ENCODE measurements at places on chromosomes 11 and 22.

DNA sequence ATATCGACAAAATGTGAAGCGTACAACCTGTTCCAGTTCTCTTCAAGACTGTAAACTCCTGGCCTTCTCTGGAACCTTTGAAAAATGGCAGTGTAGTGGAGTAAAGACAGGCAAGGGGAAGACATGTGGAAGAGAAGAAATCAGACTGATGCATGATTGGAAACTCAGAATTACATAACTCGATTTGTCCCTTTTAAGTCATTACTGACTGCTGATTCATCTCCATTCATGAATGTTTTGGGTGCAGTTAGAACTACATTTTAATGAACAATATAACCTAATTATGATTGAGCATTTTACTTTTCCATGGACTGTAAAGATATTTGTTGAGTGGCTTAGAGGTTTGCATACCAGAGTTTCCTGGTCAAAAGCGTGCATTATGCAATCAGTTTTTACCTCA is 32.9 kb downstream of the FAT3 start:
- DNase-seq = no peak

- DNase-seq = peak; percentile 99
Measured at GRCh38 chr11:57432714-57433163, 5.8 kb upstream of the SLC43A3 start.

DNA sequence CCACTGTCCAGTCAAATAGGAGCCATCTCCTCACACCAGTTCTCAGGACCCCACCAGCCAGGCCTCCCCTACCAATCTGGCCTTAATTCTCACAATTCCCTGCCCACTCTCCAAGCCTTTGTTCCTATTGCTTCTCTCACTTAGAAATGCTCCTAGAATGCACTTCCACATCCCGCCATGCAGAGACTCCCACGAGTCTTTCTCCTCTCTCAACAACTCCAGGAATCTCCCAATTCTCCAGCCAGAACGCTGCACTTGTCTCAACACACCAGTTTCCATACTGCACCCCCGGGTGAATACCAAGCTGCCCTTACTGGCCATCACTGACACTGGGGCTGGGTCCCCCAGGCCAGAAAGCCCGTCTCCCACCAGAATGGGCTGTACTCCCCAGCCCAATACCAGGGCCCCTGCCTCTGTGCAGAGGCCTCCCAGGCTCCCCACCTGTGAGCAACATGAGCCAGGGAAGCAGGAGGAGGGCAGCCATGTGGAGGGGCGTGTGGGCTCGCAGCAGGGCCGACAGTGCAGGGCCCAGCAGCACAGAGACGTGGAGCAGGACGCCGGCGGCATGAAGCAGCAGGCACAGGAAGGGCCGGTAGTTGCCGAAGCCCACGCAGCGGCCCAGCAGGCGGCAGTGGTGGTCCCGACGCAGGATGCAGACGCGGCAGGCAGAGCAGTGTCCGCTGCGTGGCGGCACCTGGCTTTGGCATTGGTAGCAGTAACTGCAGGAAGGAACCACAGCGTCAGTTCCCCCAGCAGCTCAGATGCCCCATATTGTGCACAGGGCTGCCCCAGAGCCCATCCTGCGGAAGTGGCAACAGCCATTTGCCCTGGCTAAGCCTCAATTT is 2.4 kb downstream of the ZDHHC24 start:
- peak; percentile 93 for DNase-seq

DNA sequence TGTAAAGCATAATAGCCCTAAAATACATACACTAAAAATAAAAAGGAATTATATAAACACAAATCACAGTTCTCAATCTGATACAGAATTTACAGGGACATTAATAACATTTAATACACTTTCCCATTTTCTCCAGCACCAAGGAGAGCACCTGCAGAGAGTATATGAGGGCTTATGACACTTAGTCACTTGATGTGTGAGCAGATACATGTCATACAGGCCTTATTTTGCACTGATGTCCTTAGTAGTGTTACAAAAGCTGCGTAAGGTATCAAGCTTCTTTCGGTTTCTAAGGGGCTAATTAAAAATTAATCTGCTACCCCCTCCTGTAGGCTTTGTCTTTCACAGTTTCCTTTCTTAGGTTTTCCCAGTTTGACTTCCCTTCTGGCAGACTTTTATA is 61.3 kb downstream of the TRIM44 start:
- peak; percentile 46 for DNase-seq

DNA sequence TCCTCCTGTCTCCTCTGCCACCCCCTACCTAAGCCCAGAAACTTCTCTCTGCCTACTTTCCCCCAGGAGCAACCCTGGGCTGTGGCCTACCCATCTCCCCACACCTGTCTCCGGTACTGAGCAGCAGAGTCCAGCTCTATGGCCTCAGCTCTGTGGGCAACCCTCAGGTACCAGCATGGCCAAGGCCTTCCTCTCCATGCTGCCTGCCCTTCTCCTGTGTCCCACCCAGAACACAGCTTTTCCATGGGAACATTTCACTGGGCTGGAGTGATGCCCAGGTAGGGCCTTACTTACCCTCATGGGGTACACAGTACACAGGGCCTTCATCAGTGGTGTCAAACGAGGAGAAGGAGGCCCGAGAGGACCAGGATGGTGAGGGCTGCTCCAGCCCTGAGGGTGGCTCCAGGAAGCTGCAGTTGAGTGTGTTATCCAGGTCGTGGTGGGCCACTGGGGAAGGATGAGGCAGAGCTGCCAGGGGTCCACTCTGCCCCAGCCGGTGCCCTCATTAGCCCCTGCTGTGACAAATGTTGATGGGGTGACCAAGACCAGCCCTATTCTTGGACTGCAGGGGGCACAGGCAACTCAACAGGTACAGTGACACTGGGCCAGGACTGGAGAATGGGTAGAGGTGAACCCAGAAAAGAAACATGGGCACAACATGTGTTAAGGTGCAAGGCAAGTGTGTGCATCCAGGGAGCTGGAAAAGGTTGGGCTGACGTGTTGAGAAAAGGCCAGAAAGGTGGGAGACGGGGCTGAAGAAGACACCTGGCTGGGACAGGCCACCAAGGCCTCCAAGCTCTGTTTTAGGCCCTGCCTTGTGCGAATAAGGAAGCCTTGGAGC is 10.3 kb downstream of the SCARF2 start:
- DNase-seq = no peak
